Stimulated activated CD4-positive, alpha-beta T cell treated with anti-CD3 and anti-CD28 coated beads, Interleukin-1b, Interleukin-23, amount 100 ng/mL, for 4 hours (primary cell): ENCODE measurements at places on chromosomes 2 and 18.

DNA sequence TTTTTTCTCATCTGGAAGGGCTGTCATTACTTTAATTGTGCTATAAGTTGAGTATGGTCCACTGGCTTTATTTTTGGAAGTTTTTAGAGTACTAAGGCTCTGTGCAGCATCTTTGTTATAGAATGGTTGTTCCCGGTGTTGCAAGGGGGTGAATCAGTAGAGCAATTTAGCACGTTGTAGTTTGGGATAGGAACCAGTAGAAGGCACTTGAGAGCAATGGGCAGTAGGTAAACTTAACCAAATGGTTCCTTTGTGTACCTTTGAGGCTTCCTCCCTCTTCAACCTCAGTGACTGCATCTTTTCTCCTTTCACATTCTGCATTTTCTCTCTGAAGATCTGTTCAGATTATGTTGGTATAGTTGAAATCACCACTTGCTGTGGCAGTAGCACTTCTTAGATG is 238.2 kb upstream of the SYT4 start:
- DNase-seq = no peak

GRCh38 chr18:74242438-74243096 is 49.2 kb downstream of the CYB5A start:
- no peak for DNase-seq

GRCh38 chr2:32479993-32480392 is 123.2 kb downstream of the BIRC6 start:
- no peak for DNase-seq

DNA sequence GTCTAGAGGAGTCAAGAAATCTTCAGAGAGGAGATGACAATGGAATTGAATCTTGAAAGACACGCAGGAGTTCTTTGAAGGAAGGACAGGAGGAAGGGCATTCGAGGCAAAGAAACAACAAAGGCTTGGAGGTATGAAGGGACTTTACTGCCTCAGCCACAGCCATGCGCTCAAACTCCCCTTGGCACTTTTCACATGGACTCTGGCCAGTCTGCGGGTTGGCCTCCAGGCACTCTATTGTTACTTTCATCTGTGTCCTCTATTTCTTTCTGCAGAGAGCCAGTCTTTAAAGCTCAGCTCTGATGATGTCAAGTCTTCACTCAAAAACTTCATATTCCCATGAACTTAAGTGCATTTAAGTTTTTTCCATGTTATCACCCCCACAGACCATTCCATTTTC is 95.4 kb downstream of the ZAP70 start:
- DNase-seq = no peak

- DNase-seq = no peak
Measured at GRCh38 chr2:16785149-16785548, 119.5 kb upstream of the CYRIA start.

- DNase-seq = no peak
Measured at GRCh38 chr2:45567288-45567963, 43.6 kb downstream of the SRBD1 start.

- DNase-seq = no peak
Measured at GRCh38 chr2:217244815-217245214, 385.0 kb upstream of the TNP1 start.

DNA sequence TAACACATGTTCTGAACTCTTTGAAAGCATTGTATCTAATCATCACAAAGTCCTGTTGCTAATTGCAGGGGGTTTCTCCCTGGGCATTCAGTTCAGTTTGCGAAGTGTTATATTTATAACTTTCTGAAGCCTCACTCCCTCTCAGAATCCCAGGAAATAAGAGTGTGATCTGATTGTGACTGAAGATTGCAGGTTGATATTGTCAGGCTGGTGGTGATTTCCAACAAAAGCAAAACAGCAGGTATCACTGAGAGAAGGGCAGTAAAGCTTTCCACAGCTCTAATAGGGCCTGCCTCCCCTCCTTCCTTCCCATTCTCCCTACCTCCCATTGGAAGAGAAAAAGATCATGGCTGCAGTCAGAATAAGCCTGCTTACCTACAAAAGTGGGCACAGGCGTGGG is 466.7 kb upstream of the FSHR start:
- DNase-seq = no peak

- no peak for DNase-seq
Measured at GRCh38 chr2:217040099-217040498, 180.2 kb upstream of the TNP1 start.

DNA sequence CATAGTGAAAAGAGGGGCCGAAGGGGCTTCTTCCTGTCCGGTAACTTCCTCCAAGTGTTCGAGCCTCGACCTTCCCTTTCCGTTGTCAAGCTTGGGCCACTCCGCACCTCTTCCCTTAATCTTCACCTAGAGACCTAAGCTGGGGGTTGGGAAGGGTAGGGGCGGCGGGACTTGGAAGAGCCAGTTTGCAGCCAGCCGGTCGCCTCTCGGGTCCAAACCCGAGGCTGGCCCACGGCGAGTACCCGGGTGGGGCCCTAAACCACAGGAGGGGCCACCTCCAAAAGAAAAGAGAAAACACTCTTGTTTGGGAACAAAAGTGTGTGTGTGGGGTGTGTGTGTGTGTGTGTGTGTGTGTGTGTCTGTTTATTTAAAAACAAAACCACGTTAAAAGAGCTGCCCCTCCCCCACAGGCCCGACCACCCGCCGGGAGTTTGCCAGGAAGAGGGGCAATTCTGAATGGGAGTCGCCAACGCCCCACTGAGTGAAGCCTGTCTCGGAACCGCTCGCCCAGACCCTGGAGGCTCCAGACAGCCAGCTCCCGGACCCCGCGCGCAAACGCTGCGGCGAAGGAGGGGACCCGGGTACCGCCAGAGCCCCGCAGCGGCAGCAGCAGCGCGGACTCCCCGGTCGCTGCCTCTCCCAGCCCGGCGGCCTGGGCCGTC is 488 bp upstream of the RHOB start:
- no peak for DNase-seq

GRCh38 chr2:160667811-160668210 is 174.2 kb upstream of the RBMS1 start:
- DNase-seq = no peak

DNA sequence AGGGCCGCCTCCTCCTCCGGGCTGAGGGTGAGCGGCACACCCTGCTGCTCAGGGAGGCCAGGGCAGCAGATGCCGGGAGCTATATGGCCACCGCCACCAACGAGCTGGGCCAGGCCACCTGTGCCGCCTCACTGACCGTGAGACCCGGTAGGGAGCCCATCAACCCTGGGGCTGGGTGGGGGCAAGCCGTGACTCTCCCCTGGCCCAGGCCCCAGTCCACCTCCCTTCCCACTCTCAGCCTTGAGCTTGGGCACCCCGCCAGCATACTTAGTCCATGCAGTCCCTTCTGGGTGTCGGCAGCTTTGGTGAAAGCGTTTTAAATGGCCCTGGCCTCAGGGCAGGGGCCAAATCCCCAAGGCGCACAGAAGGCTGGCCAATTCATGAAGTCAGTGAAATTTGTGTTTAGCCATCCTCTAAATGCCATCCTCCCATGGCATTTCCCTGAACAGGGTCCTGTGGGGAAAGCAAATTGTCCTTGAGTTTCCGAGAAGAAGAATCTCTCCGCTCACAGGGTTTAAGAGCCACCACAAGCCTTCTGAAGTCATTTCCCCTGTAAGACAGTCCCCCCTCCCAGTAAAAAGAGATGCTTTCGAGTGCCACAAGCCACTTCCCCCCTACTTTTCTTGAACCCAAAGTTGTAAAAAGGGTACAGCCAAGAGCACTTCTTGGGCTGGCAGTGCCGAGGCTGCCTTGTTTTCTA is 17.2 kb downstream of the SPEG start:
- no peak for DNase-seq

- DNase-seq = no peak
Measured at GRCh38 chr18:63237881-63238692, 81.5 kb downstream of the BCL2 start.

DNA sequence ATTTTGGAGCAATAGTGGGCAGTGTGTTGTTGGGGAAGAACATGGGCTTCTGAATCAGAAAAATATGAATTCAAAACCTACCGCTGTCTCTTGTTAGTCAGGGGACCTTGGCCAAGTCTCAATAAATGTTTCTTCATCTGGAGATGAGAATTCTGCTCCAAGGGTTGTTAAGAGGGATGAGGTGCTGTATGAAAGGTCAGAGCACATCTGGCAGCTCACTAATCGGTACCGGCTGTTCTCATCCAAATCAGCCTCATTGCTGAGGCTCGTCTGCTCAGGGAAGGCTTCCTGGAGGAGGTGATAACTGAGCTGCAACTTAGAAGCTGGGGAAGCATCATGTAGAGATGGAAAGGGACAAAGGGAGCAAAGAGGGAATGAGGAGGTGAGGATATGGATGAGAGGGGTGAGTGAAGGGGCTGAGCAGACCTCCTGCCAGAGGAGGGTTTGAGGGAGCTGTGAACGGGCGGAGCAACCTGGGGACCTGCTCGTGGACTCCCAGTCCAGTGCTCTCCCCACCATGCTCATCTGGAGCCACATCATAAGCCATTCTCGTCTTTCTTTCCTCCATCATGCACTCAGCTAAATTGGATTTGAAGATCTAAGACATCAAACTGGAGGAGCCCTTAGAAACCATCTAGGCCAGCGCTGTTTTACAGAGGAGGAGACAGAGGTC is 47.4 kb downstream of the GREB1 start:
- DNase-seq = no peak

DNA sequence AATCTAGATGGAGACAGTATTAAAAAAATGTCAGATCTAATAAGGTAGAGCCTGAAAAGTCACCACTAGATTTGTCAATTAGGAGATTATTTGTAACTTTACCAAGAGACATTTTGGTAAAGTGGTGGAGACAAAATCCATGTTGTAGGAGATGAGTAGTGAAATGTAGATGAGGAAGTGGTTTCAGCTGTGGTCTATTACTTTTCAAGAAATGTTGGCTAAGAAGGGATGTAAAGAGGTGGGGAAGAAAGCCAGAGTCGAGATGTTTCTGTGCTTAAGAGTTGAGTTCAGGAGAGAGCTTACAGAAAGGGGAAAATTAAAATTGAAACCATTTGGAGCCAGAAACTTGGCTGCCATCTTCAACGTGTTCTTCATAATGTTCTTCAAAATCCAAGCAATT is 22.2 kb downstream of the ACVR2A start:
- no peak for DNase-seq

DNA sequence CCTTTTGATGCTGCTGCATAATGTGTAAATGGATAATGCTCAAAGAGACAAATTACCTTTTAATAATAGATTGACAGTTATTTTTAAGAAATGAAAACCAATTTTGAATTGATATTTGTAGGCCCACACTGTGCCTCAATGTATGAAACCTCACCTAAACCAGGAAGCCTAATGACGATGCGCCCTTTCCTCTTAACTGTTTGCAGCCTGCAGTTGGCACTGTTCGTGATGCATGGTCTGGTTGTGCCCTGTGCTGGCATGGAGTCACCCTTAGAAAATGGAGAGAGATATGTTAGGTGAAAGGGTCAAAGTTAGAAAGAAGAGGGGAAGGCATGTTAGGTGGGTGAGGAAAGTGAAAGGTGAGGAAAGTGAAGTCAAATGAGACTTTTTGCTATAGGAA is 390.2 kb downstream of the PTPRM start:
- no peak for DNase-seq

GRCh38 chr2:83233326-83233725 is 1225.8 kb downstream of the SUCLG1 start:
- no peak for DNase-seq

- DNase-seq = no peak
Measured at GRCh38 chr2:182852090-182852489, 14.3 kb downstream of the FRZB start.

DNA sequence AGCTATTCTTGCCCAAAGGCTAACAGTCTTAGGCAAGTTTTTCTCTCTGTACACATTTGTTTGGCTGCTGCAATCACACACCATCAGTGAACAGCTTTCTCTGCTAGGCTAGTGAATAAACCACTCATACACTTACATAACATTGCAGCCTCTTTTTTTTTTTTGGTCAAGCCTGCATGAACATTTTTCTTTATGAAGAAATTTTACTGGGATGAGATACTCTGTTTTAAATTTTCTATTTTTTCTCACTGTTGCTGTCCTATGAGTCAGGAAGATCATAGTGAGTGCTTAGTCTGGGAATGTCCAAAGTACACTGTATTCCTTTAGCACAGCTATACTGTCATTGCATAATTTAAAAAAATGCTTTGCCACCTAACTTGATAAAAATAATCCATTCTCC is 58.5 kb downstream of the ROCK1 start:
- DNase-seq = no peak

GRCh38 chr2:65778137-65778536 is 345.7 kb upstream of the SPRED2 start:
- DNase-seq = no peak

DNA sequence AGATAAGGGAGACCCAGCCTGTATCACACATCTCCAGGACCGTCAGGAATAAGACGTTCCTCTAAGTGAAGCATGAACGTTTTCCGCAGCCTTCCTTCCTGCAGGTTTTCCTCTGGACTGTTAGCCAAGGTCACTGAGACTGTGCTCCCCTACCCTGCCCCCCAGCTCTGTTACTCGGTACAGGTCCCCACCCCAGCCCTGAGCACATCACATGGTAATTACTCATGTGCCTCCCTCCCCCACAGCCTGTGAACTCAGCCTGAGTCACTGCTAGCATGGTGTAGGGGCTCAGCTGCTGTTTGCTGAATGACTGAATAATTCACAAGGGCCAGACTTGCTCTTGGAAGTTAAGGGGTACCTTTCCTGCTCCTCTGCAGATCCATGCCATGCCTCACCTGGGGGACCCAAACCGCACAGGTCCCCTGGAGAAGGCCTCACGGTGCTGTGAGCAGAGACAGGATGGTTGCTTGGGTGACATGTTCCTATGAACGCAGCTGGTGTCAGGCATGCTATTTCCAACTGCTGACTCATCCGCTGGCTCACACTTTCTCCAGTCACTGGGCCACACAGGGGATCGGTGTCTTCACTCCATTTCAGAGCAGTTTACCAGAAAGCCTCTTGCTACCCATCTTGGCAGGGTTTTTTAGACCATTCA is 88.2 kb downstream of the PLB1 start:
- peak; percentile 66 for DNase-seq

DNA sequence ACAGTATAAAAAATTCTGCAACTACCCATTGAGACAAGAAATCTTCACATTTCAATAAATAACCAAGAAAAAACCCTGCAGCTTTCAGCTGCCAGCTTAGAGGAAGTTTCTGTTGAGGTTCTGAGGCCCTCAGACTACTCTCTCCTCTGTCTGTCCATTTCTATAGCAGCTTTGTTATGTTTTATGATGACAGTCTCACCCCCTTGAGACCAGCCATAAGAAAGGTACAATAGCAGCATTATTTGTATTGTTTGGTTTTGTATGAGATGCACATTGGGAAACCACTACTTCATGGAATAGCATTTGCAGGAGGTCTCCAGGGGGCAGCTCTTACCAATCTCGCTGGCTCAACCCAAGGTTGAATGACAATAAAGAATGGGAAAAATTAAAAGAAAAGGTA is 334.6 kb upstream of the VRK2 start:
- DNase-seq = no peak

DNA sequence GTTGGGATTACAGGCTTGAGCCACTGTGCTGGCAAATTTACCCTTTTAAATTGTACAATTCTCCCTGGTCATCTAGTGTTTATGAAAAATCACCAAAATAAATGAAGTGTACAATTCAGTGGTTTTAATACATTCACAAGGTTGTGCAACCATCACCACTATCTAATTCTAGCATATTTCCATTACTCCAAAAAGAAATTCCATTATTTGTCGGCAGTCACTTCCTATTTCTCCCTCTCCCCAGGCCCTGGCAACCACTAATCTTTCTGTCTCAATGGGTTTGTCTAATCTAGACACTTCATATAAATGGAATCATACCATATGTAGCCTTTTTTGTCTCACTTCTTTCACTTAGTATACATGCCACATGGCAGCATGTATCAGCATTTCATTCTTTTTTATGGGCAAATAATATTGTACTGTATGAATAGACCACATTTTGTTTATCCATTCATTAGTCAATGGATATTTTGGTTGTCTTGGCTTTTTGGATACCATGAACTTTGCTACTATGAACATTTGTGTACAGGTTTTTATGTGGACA is 12.6 kb upstream of the POLE4 start:
- no peak for DNase-seq
